ENCODE measurements at places on chromosomes 7 and 10. TPM values are rescaled to one million over a fixed set of nuclear protein-coding genes. Genes with fewer than 3 reads are reported as not detected.

GRCh38 chr10:48890888-48891850 is 48.5 kb downstream of the LRRC18 start:
- DNase-seq = no peak

GRCh38 chr10:278707-279106 is 143.5 kb downstream of the ZMYND11 start:
- DNase-seq = no peak

DNA sequence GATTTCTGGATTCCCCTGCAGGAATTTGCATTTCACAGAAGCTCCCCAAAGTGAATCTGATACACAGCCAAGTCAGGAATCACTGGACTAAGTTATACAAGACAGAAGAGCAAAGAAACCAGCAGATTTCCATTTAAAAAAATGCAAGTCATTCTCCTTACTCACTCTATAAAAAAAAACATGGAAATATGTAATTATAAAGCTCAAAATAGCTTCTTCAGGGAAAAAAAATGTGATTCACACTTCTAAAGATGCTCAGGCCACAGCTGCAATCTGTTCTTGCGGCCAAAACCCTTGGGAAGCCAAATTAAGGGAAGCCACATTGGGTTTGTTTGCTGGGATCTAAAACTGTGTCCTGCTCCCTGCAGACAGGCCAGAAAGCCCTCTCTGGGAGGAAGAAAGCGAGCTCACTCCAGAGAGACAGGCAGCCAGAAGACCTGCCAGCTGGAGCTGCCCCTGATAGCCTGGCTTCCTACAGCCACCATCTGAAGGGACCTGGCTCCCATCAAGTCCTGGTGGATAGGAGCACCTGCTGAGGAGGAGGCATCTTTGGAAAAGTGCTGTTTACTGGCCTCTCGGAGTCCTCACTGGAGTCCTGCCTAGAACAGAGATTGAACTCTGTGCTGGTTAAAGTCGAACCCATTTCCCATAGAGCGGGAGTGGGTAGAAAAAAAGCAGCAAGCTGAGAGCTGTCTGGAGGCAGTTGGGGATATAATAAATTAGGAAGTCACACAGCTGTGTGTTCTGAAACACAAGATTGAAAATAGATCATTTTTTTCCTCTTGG is 359.2 kb upstream of the AOAH start:
- DNase-seq = peak; percentile 19

TACC2 gene
- 93.2 TPM for total RNA-seq
